COR-L47 (cell line): ENCODE measurements at places on chromosomes 1 and 21.

GRCh38 chr1:200900877-200901276 is 6.2 kb downstream of the INAVA start:
- DNase-seq = no peak

GRCh38 chr1:114490274-114490693 is 20.7 kb downstream of the TRIM33 start:
- DNase-seq = no peak

DNA sequence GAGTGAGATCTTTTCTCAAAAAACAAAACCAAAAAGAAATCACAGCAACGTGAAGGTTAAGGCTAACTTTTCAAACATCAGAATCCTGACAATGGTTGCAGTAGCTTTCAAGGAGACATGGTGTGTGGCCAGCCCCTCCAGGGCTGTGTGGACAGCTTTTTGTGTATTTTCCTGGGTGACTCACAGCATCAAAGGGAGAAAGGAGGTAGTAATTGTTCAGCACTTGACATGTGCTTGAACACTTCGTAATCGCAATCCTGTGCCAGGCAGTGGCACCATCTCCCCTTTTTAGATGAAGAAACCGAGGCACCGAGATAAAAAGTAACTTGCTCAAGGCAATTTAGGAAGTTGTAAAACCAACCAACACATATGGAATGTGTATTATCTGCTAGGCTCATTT is 10.3 kb downstream of the NBL1 start:
- DNase-seq = no peak

DNA sequence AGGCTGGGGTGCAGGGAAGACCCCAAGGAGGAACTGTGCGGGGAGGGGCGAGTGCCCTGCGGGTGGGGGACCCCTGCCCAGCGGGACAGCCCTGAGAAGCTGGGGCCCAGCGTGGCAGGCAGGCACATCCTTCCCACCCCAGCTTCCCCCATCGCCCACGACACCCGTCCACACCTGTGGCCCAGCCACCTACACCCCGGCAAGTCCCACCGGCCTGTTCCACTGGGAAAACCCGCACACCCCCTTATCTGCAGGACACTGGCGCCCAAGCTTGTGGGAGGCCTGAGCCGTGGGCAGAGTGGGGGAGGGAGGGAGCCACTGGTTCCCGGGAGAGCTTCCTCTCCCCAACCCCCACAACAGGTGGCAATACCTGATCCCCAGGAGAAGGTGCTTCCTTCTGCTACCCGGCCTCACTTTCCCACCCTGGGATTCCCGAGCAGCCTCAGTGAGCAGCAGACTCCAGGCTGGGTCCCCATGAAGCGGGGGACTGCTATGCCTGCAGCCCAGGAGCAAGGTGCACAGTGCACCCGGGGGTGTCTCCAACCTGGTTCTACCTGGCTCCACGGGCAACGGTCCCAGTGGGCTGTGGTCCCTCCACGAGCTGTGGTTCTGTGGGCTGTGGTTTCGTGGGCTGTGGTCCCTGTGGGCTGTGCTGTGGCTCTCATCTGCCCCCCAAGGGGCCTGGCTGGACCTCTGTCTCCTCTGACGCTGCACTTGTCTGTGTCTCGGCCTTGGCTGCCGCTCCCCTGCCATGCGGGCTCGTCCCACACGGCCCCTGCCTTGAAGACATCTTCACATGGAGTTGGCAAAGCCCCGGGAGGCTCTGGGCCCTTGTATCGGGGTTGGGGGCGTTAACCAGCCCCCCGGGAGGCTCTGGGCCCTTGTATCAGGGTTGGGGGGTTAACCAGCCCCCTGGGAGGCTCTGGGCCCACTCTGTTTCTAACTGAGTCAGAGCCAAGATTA is 37.8 kb upstream of the POFUT2 start:
- no peak for DNase-seq

- DNase-seq = peak; percentile 65
Observed at GRCh38 chr1:53182111-53182593, 14.5 kb upstream of the CPT2 start.

DNA sequence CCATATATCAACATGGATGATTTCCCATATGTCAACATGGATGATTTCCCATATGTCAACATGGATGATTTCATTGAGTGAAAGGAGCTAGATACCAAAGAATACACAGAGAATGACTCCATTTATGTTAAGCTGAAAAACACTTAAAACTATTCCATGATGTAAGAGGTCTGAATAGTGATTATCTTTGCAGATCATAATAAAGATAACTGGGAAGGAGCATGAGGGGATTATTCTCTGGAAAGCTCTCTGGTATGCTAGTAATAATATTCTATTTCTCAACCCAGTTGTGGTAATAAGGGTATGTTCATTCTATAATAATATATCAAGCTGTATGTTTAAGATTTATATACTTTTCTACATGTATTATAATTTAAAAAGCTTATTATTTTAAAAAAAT is 14.1 kb downstream of the SYNJ1 start:
- DNase-seq = no peak

DNA sequence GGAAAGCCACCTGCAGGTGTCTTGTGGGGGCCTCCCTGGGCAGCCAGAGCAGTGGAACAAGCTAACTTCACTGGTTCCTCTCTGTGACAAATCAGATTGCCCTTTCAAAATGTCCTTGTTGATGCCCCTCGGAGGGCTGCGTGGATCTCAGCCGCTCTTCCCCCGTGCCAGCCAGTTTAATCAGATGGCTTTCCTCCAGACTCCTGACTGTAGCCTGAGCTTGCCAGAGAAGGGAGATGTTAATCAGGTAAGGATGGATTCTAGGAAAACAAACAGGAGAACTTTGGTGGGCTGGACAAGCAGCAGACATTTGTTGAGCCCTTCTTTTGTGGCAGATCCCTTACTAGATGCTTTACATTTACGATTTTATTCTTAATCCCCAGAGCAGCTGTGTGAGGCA is 88.2 kb downstream of the DMRTA2 start:
- DNase-seq = no peak

- DNase-seq = no peak
Observed at GRCh38 chr1:169346036-169346589, 21.5 kb downstream of the NME7 start.

- DNase-seq = no peak
Observed at GRCh38 chr1:211708006-211708405, 32.6 kb upstream of the NEK2 start.

DNA sequence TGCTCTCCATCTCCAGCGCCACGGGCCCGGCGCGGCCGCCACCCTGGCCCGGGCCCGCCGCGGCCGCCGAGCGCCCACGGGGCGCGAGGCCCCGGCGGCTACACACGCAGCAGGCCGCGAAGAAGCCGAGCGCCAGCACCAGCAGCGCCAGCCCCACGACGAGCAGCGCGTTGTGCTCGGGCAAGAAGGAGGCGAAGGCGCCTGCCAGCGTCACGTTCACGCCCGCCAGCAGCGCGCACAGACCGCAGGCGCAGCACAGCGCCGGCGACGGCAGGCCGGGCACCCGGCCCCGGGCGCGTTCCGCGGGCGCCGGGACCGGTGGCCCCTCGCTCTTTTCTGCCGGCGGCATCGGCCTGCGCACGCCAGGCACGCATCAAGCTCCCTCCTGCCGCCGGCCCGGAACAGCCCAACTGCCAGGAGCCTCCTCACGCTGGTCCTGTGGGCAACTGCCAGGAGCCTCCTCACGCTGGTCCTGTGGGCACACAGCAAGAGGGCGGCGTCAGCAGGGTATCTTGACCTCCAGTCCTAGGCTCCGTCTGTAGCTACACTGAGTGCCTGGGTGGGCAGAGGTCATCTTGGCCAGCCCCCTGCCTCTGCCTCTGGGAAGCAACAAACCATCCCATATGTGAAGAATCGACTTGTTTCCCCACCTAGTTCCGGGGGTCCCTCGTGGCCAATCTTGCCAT is 18.1 kb downstream of the KNCN start:
- no peak for DNase-seq

DNA sequence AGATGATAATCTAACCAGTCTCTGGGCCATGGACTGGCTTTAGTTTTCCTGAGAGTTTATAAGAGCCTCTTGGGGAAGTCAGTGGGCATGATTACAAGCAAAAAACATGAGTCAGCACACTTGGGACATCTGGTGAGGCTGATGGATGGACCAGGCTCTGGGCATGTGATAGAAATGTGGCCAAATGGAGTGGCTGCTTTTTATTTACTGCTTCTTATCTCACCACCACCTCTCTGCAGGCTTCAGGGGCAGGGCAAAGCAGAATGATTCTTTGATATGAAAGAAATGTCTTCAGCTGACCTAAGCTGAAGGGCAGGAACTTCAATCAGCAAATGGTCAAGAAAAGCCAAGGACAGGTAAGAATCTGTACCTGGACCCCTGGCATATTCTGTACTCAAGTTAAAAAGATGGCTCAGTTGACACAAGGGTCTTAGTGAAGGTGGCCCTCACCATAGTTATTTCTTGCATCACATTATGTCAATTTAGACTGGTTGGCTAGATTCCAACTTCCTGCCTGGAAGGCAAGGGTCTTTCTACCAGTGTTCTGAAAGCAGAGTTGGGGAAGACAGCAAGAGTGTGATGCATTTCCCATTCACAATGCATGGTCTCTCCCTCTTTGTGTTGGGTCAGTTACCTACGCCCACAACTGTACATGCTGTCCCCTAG is 162.8 kb downstream of the FASLG start:
- DNase-seq = no peak

GRCh38 chr1:34753163-34753562 is 1.7 kb upstream of the GJB5 start:
- no peak for DNase-seq

GRCh38 chr1:107058245-107059032 is 2.0 kb downstream of the PRMT6 start:
- no peak for DNase-seq

GRCh38 chr1:222582099-222582774 is 7.5 kb downstream of the TAF1A start:
- DNase-seq = no peak

- DNase-seq = no peak
Observed at GRCh38 chr1:173122958-173123852, 72.5 kb upstream of the TNFSF18 start.

DNA sequence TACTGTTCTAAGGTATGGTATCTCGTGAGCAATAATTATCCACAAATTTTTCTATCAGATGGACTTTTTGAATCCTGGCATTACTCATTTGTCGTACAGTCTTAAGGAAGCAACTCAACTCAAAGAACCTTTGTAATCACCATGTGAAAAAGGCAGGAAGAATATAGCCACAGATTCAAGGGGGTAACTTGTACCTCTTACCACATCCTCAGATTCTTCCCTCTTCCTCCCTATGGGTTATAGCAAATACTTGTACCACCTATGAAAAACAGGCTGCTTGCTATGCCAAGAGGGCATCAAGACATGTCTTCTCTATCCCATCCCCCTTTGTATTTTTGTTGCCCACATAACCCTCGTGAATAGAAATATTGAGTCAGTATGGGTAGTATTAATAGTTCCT is 616.6 kb upstream of the USP24 start:
- DNase-seq = no peak

DNA sequence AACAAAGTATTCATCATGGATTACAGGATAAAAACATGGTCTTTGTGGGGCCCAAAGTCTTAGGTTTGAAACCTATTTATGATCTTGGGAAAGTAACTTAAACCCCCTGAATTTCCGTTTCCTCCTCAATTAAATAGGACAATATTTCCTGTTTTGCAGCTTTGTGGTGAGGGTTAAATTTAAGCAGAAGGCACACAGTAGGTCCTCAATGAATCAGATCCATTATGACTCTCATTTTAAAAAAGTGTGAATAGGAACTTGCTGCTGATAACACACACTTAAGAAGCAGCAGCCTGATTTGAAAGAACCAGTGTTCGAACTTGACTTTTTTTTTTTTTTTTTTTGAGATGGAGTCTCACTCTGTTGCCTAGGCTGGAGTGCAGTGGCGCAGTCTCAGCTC is 41.4 kb upstream of the VASH2 start:
- no peak for DNase-seq

GRCh38 chr1:165565751-165566490 is 22.1 kb downstream of the LRRC52 start:
- no peak for DNase-seq

DNA sequence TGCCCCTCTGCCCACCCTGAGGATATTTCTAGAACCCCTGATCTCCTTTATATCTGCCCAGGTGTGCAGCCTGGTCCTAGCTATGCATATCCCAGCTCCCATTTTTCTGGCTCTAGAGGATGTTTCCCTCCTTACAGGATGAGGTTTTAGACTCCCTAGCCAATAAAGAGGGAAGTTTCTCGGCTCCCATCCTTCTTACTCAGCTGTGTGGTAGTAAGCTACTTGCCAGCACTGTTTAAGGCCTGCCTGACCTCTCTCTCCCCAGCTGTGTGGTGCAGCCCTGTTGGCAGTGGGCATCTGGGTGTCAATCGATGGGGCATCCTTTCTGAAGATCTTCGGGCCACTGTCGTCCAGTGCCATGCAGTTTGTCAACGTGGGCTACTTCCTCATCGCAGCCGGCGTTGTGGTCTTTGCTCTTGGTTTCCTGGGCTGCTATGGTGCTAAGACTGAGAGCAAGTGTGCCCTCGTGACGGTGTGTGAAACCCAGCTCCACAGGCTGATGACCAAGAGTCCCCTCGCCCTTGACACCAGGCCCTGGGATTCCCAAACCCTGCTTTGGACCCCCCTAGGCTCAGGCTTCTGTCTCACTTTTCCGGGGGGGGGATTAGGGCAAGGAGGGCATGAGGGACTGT is 7.8 kb upstream of the P3R3URF start:
- no peak for DNase-seq

DNA sequence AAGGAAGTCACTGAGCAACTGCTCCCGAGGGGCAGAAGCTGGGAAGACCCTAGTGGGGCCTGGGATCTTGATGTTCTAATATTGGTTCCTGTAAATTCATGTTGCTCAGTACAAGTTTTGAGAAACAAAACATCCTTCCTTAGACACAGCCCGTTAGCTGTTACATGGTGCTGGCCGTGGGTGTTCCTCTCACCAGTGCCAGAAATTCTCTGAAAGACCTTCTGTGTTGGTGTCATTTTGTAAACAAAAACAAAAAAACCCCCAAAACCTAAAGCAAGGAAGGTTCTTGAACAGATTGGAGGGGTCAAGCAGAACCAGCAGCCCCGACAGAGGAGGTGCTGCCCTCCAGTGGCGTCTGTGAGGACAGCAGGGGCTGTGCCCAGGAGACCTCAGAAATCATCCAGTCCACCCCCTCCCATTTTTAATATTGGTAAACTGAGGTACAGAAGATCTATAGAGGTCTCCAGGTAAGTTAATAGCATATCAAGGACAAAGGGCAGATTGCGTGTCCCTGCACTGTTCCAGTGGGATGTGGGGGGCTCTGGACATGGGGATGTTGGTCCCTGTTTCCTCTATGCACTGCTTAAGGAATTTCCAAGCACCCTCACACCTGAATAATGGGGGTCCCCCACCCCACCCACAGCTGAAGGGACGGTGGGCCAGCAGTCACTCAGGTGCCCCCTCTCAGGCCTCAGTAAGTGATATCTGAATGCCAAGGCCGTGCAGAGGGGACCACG is 38.2 kb downstream of the SLC2A7 start:
- DNase-seq = no peak

- DNase-seq = no peak
Observed at GRCh38 chr1:31944205-31945089, 6.3 kb upstream of the PTP4A2 start.
